ENCODE measurements at places on chromosomes 2 and 18.

- no peak for DNase-seq
Observed at GRCh38 chr2:143524119-143524553, 394.9 kb downstream of the ARHGAP15 start.

DNA sequence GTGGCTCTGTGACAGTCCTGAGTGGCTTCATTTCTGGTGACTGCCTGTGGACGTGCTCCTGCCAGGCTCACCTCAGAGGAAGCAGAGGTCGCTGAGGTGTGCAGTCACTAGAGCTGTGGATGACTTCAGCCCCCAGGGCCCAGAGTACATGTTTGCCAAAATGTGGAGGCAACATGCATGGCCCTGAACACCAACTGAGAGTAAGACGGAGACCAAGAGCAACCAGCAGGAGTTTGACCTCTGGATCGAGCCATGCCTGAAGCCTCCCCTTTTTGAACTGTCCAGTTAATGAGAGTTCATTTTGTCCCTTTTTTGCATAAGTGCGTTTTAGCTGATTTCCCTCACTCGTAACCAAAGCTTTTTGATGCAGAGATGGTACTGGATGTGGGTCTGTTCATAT, 184.9 kb downstream of the RTP5 start:
- no peak for DNase-seq

DNA sequence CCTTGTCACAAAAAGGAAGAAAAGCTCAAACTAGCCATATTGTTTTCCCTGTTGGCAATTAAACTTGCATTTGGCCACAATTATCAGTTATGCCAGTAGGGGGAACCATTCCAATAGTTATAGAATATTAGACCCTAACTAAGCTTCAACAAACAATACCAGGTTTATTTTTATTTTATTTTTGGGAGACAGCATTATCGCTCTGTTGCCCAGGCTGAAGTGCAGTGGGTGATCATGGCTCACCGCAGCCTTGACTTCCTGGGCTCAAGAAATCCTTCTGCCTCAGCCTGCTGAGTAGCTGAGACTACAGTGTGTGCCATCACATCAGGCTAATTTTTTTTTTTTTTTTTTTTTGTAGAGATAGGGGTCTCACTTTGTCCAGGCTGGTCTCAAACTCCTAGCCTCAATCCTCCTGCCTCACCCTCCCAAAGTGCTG, 102.1 kb downstream of the ATAD2B start:
- DNase-seq = no peak

- DNase-seq = no peak
Observed at GRCh38 chr18:12478269-12479047, 70.7 kb downstream of the PRELID3A start.
